Right atrium auricular region (tissue), 2 donors: ENCODE measurements at places on chromosomes 1 and 21.

DNA sequence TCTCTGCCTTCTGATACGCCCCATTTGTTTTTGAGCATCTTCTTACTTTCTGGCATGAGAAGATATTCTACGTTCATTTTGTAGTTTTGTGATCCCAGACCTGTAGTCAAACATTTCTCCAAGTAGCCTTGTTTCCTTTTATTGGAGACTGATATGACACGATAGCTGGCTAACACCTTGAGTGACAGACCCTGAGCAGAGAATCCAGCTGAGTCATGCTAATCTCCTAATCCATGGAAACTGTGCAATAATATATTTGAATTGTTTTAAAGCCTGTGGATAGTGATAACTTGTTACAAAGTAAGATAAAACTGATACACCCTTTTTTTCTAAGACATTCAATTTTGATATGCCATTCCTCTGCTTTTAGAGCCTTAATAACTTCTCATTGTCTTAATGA, 1.2 kb upstream of the IFI44L start:
- no peak for DNase-seq

DNA sequence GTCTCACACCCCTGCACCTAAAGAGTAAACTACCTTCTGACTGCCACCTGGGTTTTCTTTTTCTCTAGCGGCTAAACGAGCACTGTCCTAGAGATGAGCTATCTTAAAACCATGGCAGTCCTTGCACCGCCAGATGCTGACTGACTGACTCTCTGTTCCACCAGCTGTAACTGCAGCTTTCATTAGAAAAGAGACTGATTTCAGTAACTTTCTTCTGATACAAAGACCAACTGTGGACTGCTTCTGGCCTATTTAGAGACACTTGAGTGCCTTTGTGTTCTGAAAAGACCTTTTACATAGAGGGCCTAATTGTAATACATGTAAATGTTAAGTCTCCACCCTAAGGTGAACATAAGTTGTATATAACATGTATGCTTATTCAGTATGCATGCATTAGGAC, 152.5 kb downstream of the DISC1 start:
- no peak for DNase-seq

- DNase-seq = no peak
Observed at GRCh38 chr1:36625253-36625934, 142.7 kb upstream of the CSF3R start.

DNA sequence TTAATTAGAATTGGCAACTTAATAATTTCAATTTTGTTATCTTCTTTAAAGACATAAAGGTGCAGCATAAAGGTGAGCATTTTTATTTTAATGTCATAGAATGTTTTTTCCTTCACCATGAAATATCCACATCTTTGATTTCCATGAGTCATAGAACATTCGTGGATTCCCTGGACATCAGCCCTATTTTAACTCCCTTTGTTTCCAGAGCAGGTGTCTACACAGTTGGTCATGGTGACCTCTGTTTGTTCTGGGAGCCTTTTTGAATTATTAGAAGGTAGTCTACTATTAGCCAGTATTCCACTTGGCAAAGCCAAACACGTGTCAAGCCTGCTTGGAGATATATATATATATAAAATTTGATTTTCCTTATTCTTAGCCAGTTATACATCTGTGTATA, 572.9 kb downstream of the LTN1 start:
- DNase-seq = no peak

DNA sequence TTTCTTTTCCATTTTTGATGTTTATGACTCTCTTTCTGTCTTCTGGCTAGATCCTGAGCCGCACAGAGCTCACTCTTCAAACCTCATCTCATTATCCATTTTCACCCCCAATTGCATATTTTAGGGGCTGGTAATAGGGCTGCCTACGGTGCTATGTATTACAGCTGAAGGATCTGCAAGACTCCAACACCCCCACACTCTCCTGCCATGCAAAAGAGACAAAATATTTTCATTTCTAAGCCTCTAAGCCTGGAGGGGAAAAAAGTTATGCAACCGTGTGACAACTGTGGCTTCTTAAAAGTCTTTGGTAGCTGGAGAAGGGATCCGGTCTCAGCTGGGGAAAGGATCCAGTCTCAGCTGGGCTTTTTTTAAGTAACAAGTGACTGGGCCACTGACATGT, 311.6 kb downstream of the NPHP4 start:
- DNase-seq = no peak

- DNase-seq = no peak
Observed at GRCh38 chr1:178774263-178774662, 49.2 kb downstream of the RALGPS2 start.

DNA sequence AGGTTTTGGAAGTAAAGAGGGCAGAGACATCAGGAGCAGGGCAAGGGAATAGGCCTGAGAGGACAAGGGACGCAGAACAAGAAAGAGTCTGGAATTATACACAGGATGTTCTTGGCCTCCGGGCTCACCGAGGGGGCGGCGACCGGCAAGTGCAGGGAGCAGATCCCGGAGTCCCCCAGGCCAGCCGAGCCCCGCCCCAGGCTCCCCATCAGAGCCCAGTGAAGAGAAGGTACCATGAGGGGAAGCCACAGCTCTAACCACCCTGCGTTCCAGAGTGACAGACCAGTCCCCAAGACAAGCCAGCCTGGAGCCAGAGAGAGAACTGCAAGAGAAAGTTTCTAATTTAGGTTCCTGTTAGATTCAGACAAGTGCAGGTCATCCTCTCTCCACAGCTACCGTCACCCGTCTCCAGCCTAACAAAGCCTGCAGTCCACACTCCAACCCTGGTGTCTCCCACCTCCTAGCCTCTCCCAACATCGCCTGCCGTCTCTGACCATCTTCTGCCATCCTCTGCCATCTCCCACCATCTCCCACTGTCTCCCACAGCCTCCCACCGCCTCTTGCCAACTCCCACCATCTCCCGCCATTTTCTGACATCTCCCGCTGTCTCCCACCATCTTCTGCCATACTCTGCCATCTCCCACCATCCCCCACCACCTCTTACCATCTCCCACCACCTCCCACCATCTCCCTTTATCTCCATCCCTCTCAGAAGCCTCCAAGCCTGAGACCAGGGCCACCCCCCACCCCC, 42.5 kb downstream of the CAPN2 start:
- no peak for DNase-seq

DNA sequence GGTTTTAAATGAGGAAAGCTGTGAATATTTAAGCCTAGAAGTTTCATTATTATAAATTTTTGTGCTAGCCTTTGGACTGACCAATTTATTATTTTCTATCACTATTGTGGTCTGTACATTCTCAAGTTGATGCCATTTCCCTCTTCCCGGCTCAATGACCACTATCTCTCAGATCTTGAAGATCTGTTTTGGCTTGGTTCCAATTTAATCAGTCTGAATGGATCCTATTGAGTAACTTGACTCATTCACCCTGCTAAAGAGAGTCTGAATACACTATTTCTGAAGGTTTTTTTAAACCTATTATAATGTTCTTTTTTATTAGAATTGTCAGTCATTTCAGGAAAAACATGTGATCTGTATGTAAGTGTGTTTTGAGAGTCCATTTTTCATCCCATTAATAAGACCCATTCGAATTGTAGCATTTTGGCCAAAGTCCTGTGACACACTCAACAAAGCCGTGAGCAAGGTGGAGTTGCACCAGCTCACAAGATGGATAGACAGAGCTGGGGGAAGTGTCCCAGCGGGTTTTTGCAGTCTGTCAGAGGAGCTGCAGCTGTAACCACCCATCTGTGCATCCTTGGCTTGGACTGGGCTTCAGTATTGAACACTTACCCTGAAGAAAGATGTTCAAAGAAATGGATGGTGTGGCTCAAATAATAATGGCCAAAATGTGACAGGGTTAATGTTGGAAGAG, 145.6 kb downstream of the NFIA start:
- no peak for DNase-seq

- DNase-seq = no peak
Observed at GRCh38 chr1:153936011-153936802, 10.3 kb downstream of the DENND4B start.

GRCh38 chr21:18869104-18869503, 465.5 kb upstream of the TMPRSS15 start:
- DNase-seq = no peak

- no peak for DNase-seq
Observed at GRCh38 chr1:234529950-234530237, 50.9 kb upstream of the TARBP1 start.

DNA sequence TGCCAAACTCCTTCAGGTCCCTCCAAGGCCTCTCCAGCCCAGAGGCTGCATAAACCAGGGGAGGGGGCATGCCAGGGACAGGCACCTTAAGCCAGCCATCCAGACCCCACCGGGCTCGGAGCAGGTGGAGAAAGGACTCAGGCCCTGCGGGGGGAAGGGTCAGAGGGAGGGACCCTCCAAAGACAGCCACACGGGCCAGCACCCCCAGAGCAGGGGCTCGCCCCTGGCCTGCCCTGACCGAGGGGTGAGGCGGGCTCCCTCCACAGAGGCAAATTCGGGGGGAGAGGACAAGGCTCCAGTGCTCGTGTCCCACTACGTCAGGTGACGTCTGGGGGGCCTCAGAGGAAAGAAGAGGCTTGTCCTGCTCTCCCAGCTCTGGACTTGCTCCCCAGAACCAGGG, 8.2 kb downstream of the MEGF6 start:
- no peak for DNase-seq

DNA sequence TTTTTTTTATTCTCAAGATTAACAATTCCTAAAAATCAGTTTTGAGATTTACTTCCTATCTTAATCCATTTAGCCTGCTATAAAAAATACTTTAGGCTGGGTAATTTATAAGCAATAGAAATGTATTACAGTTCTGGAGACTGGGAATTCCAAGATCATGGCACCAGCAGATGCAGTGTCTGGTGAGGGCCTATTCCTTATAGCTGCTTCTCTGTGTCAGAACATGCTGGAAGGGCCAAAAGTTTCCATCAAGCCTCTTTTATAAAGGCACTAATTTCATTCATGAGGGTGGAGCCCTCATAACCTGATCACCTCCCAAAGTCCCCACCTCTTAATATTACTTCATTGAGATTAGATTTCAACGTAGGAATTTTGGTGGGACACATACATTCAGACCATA, 41.7 kb downstream of the RNF2 start:
- no peak for DNase-seq

GRCh38 chr1:910311-910880, 13.3 kb upstream of the SAMD11 start:
- DNase-seq = peak; percentile 53

- peak; percentile 60 for DNase-seq
Observed at GRCh38 chr1:40901886-40902852, 40.0 kb upstream of the CITED4 start.

GRCh38 chr21:34197561-34197960, 124.2 kb downstream of the MRPS6 start:
- no peak for DNase-seq

DNA sequence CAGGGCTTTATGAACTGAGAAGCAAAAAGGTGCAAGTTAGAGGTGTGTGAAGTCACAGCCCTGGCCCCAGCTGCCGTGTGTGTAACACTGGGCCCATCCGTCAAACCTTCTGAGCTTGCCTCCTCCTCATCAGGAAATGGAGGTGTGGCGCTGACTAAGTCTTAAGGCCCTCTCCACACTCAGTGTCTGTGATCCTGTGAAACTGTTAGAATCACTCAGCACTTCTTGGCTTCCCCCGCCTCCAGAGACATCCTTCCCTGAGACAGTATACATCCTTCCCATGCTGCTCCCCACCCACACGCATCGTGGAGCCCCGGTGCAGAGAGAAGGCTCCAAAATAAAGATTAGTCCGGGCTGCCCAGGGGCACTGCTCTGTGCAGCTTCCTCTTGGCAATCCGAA, 33.3 kb downstream of the LRP8 start:
- DNase-seq = no peak

- no peak for DNase-seq
Observed at GRCh38 chr1:168861421-168862004, 132.5 kb upstream of the DPT start.

GRCh38 chr1:41728403-41729202, 190.1 kb downstream of the HIVEP3 start:
- no peak for DNase-seq

DNA sequence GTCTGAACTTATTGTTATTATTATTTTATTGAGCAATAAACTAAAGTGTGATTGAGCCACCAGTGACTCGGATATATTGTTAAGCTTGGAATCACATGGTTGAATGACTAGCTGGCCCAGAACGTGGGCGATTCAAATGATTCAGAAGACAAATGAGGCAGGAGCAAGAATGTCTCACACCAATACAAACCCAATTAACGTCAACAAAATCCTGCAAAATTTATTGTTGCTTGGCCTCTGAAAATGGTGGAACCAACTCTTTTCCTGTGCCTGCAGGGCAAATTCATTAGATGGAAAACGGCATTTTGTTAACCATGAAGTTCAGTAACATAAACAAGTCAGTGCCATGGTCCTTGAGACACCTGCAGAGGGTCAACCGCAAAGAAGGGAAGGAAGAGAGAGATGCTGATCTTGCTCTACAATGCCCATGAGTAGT, 482.0 kb downstream of the SETD4 start:
- DNase-seq = no peak

DNA sequence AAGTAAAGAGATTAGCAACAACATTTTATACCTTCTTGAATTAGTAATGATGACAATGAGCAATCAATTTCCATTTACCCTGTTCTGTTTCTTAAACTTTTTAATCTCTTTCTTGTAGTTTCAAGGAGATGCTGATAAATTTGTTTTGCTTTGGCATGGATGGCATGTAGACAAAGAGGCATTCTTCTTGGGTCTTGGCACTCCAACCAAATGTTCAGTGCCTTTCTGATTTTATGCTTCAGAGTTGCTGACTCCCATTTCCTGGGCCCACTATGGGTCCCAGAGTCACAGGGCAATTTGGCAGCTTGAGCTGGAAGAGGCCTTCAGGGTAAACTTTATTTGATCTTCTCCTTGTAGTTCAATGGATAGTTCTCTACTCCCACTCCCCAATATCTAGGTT, 42.1 kb upstream of the OSBPL9 start:
- DNase-seq = no peak

DNA sequence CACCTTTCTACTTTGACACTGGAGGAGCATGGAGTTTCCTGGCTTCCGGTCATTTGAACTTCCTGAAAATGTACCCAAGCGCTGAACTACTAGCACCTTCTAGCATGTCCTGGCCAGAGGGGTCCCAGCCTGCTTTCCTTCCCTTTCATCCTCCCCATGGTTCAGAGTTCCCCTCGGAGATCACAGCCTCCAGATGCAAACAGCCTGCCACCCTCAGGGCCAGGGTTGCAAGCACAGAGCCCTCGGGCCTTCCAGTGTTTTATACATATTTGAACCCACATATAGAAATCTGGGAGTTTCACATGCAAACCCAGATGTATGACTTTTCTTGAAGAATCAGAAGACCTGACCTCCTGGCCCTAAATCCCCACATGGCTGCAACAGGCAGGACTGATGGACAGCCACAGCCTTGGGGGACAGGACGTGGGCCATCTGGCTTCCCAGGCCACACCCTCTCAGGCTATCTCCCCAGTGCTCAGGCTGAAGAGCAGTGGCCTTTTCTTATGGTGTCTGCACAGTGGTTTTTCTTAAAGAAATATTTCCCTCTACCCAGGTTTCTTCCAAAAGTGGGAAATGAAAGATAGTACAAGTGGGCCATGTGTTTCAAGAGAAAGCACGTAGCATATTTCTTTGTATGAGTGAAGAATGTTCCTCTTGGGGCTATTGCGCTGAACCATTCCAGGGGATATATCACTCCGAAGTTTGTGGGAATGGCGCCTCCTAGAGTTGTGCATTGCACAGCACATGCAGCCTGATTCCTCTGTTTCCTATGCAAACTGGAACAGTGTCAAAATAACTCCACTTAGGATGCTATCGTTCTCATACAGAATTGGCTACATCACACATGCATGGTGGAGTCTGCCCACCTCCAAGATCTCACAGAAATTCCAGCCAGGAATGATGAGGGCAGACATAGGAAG, 232.0 kb upstream of the VAMP3 start:
- DNase-seq = no peak

GRCh38 chr1:161098210-161099068, at the start of gene KLHDC9:
Gene KLHDC9 (plus strand): TSS chr1:161098361. CDS start chr1:161098536, 175 bp downstream.
- no peak for DNase-seq
